ENCODE measurements at places on chromosomes 16 and 17.

DNA sequence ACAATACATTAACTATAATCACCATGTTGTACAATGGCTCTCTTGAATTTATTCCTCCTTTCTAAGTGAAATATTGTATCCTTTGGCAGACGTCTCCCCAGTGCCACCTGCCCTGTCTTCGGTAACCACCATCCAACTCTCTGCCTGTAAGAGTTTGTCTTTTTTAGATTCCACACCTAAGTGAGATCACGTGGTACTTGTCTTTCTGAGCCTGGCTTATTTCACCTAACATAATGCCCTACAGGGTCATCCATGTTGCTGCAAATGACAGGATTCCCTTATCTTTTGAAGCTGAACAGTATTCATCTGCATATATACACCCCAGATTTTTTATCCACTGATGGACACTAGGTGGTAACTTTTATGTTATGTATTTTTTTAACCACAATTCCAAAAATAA is 24.2 kb downstream of the ORC6 start:
- DNase-seq: no peak

GRCh38 chr17:50064253-50065001 is 8.5 kb downstream of the ITGA3 start:
- peak; percentile 95 for DNase-seq

- peak; percentile 80 for DNase-seq
Observed at GRCh38 chr17:75979705-75980187, 706 bp downstream of the TEN1 start.

- DNase-seq: peak; percentile 32
Observed at GRCh38 chr16:78437352-78437968, 338.0 kb downstream of the WWOX start.

DNA sequence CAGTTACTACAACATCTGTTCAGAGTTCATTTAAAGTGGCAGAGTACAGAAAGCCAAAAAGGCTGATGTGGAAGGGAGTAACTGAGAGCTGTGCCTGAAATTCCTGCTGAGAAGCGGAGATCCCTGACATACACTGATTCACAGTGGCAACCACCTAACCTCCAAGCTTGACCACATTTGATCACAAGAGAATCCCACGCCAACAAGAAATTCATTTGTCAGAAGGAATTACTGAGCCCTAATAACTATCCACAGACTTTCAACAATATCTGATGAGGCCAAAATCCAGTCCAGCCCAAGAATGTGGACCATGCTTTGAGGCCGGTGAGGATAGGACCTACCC is 168.5 kb upstream of the RPH3AL start:
- peak; percentile 47 for DNase-seq

DNA sequence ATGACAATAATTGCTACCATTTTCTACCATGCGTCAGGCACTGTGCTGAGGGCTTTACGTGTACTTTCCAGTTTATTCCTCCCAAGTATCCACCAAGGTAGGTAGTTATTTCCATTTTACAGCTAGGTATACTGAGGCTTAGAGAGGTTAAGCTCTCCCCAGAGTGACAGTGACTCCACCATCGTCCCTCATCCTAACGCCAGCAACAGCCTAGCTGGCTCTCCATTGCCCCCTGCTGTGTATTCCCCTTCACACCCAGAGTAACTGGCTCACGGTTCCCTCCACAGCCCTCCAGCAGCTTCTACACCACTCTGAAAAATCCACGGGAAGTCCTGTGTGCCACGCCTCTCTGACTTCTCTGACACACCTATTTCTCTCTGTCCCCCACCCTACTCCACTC is 7.1 kb upstream of the ASGR1 start:
- DNase-seq: no peak

- DNase-seq: no peak
Observed at GRCh38 chr16:72500545-72500944, 328.6 kb upstream of the PMFBP1 start.

DNA sequence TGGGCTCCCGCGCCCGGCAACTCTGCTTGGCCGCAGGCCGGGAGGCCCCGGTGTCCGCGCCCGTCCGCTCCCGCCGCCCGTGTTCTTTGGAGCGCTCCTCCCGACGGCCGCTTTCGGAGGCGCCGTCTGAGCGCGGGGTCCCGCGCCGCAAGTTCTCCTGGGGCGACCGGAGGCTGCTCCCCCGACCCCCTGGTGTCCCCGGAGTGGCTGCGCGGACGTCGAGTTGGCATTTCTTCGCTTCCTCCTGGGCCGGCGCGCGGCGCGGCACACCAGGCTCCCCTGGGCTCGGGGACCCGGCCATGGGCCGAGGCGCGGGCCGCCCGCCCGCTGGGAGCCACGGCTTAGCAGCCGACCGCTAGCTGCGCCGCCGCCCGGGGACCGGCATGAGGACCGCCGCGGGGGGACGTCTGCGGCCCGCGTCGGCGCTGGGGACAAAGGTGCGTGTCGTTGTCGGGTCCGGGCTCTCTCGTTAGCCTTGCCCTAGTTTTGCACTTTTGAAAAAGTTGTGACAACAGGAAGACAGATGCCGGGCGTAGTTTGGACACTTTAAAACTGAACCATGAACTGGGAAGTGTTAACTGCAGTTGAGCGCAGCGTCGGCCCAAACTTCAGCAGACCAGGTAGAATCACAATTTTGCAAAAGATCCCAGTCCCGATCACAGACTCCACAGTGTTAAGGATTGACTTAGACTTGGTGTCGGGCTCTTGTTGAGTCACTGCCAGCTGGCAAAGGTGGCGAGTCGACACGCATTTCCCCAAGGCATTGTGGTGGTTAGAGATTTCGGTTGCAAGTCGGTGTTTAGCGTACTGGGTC is 700 bp downstream of the UBN1 start:
- peak; percentile 58 for DNase-seq

- DNase-seq: peak; percentile 52
Observed at GRCh38 chr17:81371910-81372760, 23.1 kb upstream of the BAHCC1 start.

- no peak for DNase-seq
Observed at GRCh38 chr17:68199837-68200688, 47.8 kb upstream of the AMZ2 start.

- no peak for DNase-seq
Observed at GRCh38 chr17:28904800-28905199, 1.9 kb upstream of the DHRS13 start.

GRCh38 chr17:36768394-36768793 is 167.0 kb downstream of the MRM1 start:
- DNase-seq: no peak

GRCh38 chr17:44961921-44962350 is 6.2 kb downstream of the C1QL1 start:
- DNase-seq: peak; percentile 37

- DNase-seq: peak; percentile 87
Observed at GRCh38 chr16:57260294-57260929, 15.4 kb downstream of the ARL2BP start.

- DNase-seq: no peak
Observed at GRCh38 chr16:893360-893759, 77.4 kb downstream of the LMF1 start.

DNA sequence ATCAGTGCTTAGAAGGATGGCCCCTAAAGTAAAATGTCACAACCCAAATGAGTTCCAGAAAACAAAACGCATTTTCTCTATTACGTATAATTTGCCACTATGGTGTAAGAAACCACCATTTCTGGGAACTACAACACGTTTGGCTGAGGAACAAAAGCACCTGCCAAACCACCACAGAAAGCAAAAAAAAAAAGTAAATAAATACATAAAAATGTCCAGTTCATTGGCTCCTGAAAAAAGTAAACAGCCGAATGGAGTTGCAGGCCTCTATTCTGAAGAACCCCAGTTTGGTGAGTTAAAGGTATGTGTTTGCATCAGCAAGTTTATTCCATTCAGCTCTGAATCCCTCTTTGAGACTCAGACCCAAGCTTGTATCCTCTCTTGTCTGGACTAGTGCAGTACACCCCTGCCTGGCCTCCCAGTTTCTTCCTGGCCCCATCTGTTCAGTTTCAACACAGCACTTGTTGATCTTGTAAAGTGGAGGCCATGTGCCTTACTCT is 36.9 kb downstream of the ERN1 start:
- DNase-seq: peak; percentile 41

DNA sequence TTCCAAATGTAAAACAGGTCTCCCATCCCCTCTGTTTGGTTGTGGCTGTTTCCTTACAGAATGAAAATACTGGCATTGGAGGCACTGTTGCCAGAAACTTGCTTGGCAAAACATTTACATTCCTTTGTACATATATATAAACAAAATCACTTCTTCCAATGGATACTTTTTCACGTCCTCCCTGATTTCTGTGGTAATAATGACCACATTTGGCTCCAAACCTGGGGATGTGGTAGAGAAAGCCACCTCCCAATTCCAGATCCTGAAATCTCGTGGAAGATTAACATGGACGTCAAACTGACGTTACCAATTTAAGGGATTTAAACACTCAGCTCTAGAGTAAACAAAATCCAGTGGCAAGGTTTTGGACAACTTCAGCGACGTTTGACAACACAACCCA is 370.8 kb upstream of the ZFHX3 start:
- DNase-seq: no peak

- no peak for DNase-seq
Observed at GRCh38 chr17:33090806-33091205, 99.2 kb downstream of the SPACA3 start.

- DNase-seq: peak; percentile 75
Observed at GRCh38 chr17:11986942-11987329, 10.3 kb downstream of the ZNF18 start.

DNA sequence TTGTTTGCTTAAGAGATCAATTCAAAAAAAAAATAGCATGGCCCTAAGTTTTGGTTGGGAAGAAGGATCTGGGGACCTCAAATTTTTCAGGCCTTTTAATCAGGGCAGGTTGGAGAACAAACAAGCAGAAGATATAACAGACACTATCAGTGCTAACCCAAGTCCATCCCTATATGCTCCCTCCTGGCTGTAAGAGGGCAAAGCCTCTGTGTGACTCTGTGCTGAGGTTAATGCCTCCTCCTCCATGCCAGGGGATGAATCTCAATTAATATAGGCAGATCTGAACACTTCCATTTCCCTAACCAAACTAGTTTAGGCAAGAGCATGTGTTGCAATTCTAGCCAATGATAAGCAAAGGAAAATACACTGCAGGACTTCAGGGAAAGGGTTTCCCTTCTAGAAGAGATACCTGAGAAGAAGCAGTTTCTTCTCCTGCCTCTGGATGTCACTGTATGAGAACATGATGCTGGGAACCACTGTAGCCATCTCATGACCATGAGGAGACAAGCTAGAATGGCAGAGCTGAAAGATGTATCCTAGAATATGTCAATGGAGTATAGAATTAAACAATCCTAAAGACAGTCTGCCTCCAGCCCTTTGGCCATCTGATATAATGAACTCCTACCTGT is 76.0 kb downstream of the CHD9NB start:
- peak; percentile 43 for DNase-seq

- DNase-seq: no peak
Observed at GRCh38 chr16:86946396-86946795, 368.0 kb downstream of the FOXL1 start.

DNA sequence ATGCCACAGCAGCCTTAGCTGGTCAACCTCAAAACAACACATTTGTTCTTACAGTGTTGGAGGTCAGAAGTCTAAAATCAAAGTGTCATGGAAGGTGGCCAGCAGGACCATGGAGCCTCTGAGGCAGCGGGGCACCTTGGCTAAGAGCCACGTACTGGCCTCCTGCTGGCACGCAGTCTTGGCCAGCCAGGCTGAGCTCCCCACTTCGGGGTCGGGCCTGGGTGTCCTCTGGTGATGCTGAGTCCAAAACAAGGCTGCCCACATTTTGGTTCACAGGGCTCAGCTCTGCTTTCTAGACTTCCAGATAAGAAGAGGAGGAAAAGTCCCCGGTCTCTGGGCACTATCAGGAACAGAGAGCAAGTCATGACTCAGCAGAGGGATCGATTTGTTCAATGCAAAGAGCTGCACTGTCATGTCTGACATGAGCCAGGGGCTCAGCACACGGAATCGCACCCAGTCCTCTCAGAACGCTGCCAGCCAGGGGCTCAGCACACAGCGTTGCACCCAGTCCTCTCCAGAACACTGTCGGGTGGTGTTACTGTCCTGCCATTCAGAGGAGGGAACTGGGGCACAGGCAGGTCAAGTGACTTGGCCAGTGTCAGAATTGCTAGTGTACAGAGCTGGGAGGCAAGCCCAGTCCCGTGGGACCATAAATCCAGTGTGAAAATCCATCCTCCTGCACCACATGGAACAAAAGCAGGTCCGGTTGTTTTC is 2.5 kb downstream of the LGALS9 start:
- DNase-seq: peak; percentile 18

DNA sequence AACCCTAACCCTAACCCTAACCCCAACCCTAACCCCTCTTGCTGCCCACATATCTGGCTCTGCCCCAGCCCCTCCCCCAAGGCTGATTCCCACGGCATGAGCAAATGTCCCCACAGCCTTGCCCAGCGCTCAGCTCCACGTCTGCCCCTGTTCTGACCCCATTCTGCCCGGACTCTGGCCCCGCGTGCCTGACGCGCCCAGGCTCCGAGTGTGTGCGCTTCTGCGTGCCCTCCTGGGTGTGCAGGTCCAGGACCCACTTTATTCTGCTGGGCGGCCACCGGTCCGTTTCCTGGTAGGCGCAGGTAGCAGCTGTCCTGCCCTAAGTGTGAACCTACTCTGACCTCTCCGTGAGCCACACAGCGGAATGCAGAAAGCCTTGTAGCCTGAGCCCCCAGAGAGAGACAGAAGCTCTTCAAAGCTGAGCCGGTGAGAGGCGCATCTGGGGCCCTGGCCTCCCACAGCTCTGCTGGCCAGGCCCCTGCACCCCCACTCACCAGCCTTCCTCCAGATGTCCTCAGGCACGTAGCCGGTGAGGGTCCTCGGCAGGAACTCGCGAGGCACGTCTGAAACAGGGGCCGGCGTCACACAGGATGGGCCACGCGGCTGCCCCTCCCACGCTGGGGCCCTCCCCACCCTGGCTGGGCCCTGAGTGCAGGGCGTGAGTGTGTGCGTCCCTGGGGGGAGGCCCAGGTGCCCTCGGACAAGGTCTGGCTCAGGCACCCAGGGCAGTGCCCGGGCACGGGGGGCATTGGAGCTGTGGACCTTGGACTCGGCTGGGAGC is 14.0 kb upstream of the PABPN1L start:
- no peak for DNase-seq

GRCh38 chr17:15893658-15894024 is 51.3 kb upstream of the ADORA2B start:
- peak; percentile 63 for DNase-seq

- DNase-seq: no peak
Observed at GRCh38 chr16:1058216-1058615, 14.3 kb upstream of the SSTR5 start.

DNA sequence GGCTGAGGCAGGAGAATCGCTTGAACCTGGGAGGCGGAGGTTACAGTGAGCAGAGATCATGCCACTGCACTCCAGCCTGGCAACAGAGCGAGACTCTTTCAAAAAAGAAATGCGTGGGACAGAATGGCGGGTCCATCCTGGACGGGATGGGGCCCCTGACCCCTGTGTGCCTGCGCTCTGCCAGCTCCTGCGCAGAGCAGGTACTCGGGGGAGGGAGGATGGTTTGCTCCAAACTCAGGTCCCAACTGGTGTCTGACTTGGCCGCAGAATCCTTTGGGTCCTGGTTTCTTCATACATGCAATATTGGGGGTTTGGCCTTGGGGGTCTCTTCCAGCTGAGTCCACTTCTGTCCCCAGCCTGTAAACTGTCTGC is 10.4 kb downstream of the CHMP6 start:
- DNase-seq: no peak

All from choroid plexus epithelial cell (primary cell).